ENCODE measurements at places on chromosomes 3 and 15.
A peak's percentile ranks its signal among the peaks of the same experiment; 100 is the strongest.

- DNase-seq = no peak
Measured at GRCh38 chr3:183541738-183542137, 13.8 kb downstream of the KLHL6 start.

DNA sequence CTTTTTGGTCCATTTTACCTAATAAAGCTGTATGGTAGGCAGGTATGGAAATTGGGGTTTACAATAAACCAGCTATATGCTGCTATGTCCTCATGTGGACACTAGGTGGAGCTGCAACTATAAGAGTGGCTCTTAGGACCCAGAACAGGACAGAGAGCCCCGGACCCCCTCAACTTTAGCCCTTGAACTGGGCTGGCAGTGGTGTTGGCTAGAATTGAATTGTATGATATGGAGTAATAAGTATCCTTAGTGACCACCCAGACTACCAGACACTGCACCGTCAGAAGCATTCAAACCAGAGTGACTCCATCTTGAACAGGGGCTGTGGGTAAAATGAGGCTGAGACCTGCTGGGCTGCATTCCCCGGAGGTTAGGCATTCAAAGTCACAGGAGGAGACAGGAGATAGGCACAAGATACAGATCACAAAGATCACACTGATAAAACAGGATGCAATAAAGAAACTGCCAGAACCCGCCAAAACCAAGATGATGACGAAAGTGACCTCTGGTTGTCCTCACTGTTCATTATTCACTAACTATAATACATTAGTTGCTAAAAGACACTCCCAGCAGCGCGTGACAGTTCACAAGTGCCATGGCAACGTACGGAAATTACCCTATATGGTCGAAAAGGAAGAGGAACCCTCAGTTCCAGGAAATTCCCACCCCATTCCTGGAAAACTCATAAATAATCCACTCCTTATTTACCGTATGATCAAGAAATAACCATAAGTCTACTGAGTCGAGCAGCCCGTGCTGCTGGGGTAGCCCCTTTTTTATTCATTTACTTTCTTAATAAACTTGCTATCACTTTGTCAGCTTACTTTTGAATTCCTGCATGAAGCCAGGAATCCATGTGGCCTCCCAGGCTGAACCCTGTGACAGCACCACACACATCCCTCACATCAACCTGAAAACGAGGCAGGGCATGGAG is 68.7 kb upstream of the BLM start:
- peak; percentile 50 for DNase-seq

DNA sequence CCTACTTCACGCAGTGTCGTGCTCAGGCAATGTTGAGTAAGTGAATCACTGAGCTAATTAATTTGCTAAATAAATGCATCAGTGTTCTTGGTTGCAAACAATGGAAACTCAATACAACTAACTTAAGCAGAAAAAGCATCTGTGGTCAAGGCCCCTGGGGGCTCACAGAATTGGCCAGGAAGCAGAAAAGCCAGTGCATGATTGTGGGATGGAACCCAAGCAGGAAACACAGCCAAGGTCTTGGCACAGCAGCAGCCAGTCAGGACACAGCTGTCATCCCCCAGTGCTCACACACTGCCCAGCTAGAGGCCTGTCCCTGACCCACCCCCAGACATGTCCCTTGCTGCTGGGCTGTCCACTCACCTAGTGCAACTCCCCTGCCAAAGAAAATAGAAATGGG is 85.9 kb downstream of the AQP9 start:
- peak; percentile 97 for DNase-seq

GRCh38 chr3:134606033-134607025 is 44.5 kb downstream of the KY start:
- DNase-seq = no peak

DNA sequence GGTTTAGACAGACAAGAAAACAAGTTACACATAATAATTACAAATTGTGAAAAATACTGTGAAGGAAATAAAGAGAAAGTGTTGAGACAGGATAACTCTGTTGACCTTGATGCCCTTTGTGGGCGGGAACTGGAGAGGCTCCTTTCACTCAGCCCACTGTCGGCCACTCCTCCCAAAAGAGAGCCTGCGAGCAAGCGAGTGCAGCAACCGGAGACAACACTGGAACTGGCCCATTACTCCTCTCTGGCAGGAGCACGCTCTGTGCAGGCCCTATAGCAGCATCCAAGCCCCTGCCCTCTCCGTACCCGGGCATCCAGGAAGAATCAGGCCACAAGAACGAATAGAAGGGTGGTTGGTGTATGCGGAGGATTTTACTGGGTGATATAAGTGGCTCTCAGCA is 16.2 kb upstream of the DUT start:
- DNase-seq = no peak

- no peak for DNase-seq
Measured at GRCh38 chr3:1578124-1578806, 485.4 kb downstream of the CNTN6 start.

DNA sequence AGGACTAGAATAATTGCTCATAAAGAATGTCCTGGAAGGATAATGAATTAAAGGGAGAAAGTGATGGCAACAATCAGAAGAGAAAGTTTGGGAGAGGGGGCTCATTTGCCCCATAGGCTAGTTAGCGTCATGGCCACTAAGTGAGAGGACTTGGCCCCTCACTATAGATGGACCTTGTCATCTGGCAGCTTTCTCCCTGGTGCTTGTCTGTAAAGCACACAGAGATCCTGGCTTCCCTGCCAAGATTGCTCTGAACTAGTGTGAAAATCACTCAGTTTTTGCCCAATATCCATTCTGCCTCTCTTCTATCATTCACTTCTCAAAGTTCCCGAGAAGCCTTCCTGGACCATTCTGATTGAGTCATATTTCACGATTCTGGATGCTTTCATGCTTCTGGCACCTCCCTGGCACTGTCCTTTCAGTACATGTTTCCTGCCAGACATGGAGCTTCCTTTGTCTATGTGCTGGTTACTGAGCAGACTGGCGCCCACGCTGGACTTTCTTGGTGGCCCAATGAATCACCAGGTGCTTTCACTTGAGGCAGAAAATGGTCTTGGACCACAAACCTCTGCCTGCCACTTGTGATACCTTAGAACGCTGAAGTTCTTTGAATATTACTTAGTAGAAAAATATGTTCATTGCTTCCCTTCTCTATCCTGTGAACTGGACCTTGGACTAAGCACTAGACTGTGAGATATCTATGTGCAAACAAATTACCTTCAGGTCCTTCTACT is 709.6 kb upstream of the CFAP20DC start:
- no peak for DNase-seq

GRCh38 chr3:45109771-45110508 is 36.2 kb downstream of the CDCP1 start:
- DNase-seq = no peak

DNA sequence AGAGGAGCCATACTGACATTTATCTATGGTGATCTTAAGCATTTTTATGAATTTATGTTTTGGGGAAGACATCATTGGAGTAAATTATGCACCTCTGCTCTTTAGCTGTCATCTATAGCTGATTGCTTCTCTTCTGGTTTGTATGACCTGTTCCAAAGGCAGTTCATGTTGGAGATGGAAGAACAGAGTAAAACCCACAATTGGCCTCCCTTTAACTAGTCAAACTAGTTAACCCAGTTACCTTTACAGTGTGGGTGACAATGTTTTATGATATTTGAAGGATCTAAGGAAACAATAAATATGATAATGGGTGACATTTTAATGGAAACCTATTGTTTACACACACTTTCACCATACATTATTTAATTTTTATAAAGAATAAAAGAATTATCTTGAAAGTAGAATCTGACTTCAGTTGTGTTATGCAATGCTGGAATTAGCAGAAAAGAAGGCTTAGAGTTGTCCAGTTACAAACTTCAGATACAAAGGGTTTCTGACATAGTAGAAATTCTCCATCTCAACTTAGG is 263.5 kb downstream of the NFKBIZ start:
- DNase-seq = no peak

DNA sequence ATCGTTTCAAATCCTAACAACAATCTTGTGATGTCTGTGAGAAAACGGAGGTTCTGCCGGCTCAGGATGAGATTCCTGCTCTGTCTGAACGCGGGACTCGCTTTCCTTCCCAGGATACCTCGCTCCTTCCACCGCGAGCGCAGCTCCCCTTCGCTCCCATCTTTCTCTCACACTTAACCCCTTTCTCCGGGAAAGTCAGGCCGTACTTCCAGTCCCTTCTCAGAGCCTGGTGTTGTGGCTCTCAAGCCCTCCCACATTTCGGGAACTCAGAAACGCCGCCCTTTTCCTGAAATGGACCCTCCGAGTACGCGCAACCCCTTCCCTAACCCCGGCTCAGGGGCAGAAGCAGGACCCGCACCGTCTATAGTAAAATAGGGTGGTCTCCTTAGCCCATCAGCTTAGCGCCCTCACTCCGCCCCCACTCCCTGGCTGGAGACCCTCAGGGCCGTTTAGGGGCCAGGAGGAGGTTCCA is 378 bp upstream of the FEM1B start:
- no peak for DNase-seq
